ENCODE measurements at places on chromosomes 5 and 9.

DNA sequence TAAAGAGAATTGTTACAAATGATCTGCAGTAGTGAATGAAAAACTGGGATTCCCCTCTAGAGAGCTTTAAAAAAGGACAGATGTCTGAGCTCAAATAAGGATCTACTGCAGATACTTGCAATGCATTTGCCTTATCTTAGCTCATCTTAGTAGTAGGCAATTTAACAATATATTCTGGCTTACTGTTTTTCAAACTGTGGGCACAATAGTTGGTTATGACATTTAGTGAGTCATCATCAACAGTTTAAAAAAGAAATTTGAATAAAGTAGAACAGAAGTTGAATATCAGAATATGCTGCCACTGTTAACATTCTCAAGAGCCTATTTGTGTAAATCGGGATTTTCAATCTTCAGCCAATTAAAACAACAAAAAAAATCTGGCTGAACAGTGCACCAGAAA is 6.7 kb upstream of the CAST start:
- peak; percentile 7 for DNase-seq

- peak; percentile 12 for DNase-seq
Observed at GRCh38 chr9:89422151-89422975, 75.5 kb downstream of the SEMA4D start.

DNA sequence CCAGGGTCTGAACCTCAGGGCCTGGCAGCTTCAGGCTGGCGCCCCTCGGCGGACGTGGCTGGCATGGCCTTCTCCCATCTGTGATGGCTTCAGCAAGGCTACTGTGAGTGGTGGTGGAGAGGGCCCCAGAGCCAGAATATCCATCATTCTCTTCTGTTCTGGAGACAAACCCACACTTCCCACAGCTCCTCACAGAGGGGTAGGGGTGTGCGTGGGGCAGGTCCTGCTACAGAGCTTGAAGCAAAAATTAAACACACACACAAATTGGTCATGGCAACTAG is 9.6 kb downstream of the GPX3 start:
- DNase-seq = no peak

- no peak for DNase-seq
Observed at GRCh38 chr5:171747061-171747859, 38.4 kb upstream of the SMIM23 start.

DNA sequence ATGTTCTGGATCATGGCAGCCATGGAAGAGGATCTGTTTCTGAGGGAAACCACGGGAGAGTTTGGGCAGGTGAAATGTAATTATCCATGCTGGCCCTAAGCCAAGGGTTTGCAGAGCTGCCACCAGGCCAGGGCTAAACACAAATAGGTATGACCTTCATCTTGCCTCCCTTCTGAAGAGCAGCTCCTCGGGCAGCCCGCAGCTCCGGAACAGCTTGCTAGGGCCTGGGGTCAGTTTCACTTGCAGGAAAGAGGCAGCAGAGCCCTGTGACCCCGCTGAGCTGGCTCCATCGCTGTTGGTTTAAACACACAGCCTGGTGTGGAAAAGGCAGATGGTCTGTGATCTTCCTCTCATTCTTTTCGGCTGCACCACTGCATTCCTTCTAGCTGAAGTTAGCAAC is 141.4 kb downstream of the TMEM38B start:
- no peak for DNase-seq

- DNase-seq = no peak
Observed at GRCh38 chr9:121333950-121334773, 35.9 kb downstream of the STOM start.

- no peak for DNase-seq
Observed at GRCh38 chr5:34550964-34551363, 105.2 kb upstream of the RAI14 start.

GRCh38 chr5:37615184-37615583 is 224.7 kb downstream of the GDNF start:
- DNase-seq = peak; percentile 85

DNA sequence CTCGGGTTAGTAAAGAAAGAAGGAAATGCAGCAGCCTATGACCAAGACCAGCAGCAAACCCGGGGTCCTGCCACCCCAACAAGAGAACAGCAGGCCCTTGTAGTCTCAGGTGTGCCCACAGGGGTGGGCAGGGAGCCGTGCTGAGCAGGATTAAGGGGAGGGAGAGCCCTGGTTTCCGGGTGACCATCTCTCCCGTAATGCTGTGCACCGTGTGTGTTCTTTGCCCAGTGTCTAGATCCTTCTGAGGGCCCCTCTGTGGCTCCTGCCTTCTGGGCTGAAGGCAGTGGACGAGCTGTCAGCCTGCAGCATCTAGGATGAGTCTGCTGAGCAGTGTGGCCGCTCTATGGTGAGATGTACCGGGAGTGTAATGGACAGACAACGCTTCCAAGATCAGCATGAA is 12.7 kb upstream of the PLEKHG4B start:
- DNase-seq = no peak

GRCh38 chr9:21711504-21711903 is 90.9 kb upstream of the MTAP start:
- peak; percentile 57 for DNase-seq

DNA sequence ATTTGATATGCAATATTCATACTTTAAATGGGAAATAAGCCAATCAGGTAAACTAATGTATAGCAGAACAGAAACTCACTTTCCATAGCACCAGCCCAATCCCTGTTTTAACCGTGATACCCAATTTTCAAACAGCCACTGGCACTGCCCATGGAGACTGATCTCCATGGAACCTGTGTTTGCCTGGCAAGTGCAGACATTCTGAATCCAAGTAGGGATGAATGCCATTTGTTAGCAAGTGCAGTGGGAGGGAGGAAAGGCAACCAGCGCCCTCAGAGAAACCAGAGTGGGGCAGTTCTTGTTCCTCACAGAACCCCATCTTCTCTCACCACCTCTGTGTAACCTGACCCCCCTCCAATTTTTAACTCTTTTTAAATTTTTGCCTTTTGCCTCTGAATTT is 229.1 kb downstream of the CTNND2 start:
- no peak for DNase-seq

GRCh38 chr5:86374611-86375010 is 243.1 kb upstream of the COX7C start:
- no peak for DNase-seq

GRCh38 chr5:96584712-96585111 is 77.5 kb upstream of the CAST start:
- no peak for DNase-seq

GRCh38 chr5:174073122-174073660 is 27.7 kb downstream of the NSG2 start:
- DNase-seq = no peak

GRCh38 chr9:98552331-98552730 is 156.4 kb downstream of the GABBR2 start:
- peak; percentile 53 for DNase-seq

DNA sequence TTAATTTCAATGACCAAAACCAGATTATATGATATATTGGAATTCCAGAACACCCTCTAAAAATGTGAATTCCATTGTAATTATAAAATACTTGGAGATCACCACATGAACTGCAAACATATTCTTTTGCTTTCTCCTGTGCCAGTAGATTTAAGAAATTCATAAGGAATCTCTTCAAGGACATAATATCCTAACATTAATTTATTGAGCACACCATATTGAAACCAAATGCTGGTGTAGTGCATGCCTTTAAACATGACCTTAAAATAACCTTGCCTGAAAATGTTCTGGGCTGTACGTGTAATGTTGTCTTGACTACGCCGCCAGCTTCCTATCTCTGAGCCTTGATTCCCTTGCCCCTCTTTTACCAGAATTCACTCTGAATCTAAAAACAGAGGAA is 205.0 kb upstream of the ACTBL2 start:
- no peak for DNase-seq

- no peak for DNase-seq
Observed at GRCh38 chr5:39225405-39226099, 6.2 kb upstream of the FYB1 start.

DNA sequence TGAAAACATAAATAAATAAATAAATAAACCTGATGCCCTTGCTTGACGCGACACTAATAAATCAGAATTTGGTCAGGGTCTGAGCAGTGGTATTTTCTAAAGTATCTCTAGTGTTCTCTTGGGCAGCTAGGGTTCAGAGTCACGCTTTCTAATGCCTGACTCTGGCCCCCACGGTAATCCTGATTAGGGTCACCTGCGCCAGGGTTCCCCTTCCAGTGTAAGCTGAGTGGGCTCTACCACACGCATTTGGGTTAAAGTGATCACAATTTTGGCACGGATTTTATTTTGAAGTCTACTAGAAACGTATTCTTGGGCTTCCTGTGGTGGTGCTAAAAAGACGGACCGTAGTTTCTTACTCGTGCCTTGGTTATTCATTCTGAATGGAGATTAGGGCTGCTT is 651 bp downstream of the TTC1 start:
- DNase-seq = no peak

DNA sequence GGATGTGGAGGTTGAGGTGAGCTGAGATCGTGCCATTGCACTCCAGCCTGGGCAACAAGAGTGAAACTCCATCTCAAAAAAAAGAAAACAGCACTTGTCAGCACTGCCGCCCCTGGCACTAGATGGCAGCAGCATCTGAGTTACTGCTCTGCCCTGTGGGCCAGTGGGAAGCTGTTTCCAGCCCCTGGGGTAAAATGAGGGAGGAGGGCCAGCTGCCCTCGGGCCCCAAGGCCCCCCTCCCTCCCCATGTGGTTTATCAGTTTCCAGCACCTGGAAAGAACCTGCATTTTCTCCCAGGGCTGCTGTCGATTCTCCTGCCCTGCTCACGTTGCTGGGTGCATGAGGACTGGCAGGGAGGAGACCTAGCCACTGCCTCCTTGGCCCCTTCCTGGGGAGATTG is 13.2 kb upstream of the CEL start:
- peak; percentile 26 for DNase-seq

- no peak for DNase-seq
Observed at GRCh38 chr5:146574713-146575112, 58.7 kb upstream of the GPR151 start.

DNA sequence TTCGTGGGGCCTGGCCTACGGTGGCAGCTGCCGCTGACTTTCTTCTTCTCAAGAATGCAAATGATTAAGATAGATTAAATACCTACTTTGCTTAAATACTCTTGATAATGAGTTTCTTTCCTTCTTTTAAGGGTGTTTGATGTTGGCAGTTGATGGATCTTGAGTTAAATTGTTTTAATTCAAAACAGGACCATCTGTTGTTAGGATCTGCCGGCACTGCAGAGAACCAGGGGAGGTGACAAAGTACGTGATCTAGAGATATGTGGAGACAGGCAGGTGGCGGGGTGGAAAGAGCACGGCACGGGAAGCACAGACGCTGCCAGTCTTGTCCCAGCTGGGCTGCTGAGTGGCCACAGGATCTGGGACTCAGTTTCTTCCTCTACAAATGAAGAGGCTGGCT is 37.9 kb downstream of the MED27 start:
- DNase-seq = no peak

DNA sequence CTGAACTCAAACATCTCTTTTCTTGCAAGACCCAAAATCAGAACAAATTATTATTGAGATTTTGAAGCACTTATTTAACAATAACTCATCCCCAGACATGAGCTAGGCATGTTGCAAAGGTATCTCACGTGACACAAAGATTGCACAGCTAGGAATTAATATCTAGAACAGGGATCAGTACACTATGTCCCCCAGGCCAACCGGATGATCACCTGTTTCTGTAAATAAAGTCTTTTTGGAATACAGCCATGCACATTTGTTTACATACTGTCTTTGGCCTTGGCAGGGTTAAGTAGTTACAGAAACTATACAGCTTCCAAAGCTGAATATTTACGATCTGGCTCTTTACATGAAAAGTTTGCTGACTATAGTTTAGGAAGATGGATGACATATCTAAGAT is 287.7 kb downstream of the ACTL7B start:
- DNase-seq = no peak

GRCh38 chr9:90271707-90272106 is 370.9 kb downstream of the DIRAS2 start:
- no peak for DNase-seq

- no peak for DNase-seq
Observed at GRCh38 chr9:111731928-111732327, 62.8 kb downstream of the SHOC1 start.

- no peak for DNase-seq
Observed at GRCh38 chr9:132046456-132046855, 33.2 kb downstream of the MED27 start.

DNA sequence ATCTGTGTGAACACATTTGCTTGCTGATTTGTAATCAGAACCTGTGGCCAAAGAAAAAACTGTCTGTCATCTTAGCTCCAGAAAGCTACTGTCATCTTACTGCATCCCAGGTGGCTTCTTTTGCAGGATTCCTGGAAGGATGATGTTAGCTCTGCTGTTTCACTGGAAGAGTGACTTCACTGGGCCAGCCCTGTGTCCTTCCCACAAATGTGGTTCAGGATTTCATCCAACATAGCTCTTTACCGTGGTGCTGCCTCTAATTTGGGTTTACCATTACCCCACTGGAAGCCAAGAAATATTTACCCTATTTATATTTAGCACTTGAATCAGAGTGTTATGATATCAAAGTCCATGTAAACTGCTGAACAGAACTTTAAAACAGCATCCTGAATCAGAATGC is 501.0 kb downstream of the GADD45G start:
- no peak for DNase-seq

DNA sequence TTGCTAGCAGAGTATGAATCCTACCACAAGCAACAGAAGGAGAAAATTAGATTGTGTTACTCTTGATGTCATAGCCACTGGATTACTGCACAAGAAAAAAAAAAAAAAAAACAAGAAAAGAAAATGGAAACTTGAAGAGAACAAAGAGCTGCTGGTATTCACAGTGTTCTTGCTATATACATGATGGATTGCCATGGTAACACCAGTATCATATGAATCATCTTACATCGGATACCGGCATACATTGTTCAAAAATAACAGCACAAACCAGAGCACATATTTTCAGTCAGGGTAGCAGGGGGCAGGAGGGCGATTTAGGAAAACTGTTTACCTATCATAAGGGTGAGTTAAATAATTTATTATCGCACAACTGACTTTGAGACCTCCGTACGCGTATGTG is 472.9 kb downstream of the PDE4D start:
- DNase-seq = no peak

DNA sequence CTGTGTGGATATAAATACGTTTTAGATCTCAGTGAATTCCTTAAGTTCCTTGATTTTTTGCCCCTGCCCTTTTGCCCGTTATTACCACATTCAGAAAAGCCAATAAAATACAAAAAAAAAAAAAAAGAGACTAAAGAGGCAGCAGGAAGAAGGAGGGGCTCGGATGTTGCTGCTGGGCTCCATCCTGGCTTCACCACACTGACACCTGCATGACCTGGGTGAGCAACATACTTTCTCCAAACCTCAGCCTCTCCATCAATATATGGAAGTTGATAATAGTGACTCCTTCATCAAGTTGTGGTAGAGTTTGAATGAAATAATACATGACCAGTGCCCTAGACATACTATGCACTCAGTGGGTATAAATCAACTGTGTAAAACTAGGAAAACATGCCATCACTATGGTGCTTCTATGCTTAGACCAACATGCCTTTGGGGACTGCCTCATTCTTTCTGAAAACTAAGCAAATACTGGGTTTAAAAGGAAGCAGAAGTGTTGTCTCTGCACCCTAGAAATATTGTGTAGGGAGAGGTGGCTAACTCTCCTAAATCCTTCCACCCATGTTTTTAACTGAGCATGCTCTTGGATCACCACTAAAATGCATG is 243.0 kb downstream of the PIK3R1 start:
- no peak for DNase-seq
